MM.1S (cell line): ENCODE measurements at places on chromosomes 2 and 18.

- no peak for DNase-seq
Measured at GRCh38 chr2:8779795-8780671, 57.4 kb downstream of the KIDINS220 start.

- DNase-seq: no peak
Measured at GRCh38 chr18:57585421-57585820, 1.1 kb downstream of the FECH start.

GRCh38 chr2:73894877-73895276, 2.1 kb downstream of the ACTG2 start:
- no peak for DNase-seq

DNA sequence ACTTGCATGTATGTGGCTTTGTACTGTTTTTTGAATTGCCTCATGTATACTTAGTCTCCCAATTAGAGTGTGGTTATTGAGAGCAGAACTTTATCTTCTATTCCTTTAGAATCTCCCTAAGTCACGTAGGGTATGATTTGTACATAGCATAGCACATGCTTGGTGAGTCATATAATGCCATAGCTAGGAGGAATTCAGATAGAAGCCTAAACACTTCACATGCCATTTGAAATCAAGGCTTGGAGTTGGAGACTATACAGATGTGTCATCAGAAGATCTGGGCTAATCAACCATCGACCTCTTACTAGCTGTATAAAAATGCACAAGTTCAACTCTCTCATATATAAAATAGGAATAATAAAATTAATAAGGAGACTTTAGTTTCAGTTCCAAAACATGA, 222.6 kb upstream of the ST6GAL2 start:
- DNase-seq: no peak

DNA sequence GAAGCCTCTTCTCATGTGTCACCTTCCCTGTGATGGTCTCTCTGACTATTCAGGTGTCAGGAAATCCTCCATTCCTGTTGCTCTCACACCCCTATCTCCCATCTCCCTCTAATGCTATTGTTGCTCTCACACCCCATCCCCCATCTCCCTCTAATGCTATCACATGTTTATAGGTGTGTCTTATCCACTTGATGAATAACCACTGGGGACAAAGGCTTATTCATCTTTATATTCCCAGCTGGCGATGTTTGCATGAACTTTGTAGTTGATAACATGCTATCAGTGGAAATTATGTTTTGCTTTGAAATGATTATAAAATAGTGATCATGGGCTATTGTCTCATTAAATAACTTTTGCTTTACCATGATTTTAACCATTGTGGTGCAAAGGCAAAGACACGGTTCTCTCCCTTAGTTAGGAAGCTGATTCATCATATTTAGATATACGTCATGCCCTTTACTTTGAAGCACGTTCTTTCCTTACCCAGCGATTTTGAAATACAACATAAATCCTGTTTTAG, 220.5 kb downstream of the PMAIP1 start:
- no peak for DNase-seq

- DNase-seq: peak; percentile 51
Measured at GRCh38 chr2:168758970-168759820, 43.2 kb upstream of the NOSTRIN start.

GRCh38 chr2:147247749-147248148, 597.1 kb upstream of the ACVR2A start:
- DNase-seq: no peak

DNA sequence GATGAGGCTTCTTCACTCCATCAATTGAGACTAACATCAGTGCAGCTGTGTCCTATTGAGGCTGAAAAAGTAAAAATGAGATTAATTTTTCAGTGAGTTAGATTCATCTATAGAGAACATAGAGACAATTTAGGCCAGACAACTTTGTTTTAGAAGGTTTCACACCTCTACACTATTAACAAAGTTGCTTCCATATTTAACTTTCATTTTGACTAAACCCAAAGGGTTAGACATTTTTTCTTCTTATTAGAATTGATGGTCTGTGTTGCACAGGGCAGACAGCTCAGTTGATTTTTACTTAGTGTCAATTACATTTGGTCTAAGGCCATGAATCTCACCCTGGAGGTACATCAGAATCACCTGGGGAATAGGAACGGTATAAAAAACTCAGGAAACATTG, 130.2 kb upstream of the NXPH2 start:
- no peak for DNase-seq

GRCh38 chr2:216402751-216403150, 9.5 kb upstream of the SMARCAL1 start:
- DNase-seq: no peak

DNA sequence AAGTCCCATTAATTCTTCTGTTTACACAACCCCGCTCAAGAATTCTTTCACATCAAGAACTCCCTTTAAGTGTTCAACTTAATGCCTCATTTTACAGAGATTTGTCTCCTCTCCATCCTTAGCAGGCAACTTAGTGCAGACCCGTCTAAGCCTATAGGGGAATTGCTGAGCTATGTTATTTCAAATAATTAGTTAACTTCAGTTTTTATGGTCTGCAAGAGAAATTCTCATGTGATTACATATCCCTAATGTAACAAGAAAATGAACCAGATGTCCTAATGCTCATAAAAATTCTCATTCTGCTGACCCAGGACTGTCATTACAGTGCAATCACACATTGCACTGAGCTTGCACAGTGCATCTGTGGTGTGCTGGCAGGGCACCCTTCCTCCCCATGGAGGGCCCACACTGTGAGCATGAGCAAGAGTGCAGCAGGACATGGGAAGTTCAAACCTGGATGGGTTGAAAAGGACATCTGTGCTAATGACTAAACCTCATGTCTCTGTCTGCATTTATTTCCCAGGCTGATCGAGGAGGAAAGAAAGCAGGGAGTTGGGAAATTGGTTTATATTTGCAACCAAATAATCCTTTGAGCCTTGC, 97.1 kb downstream of the COL5A2 start:
- DNase-seq: no peak

DNA sequence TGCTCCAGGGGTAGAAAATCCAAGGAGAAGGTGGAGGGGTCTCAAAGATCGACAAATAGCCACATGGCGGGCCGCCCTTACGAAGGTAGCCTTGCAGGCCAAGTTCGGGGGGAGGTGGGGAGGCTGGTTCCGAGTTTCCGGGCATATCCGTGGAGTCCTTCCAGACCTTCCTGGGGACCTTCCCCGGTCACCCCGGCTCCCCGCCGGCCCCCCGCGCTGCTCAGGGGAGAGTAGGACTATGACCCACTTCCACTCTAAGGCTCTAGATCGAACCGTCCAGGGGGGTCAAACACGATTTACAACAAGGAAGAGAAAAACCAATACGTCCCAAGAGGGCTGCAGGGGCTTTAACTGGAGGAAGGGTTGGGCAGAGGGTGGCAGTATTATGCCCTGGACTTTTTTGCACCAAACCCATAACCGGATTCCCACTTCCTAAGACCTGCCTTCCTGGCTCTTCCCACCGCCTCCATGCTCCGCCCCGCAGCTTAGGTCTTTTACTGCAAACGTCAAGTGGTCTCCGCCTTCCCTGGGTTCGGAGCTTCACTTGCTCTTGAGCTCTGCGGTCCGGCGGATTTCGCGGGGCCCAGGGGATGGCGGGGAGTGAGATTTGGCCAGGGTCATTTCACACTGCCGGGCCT, 779 bp upstream of the LYPD6 start:
- peak; percentile 13 for DNase-seq

GRCh38 chr2:21656330-21657075, 532.7 kb downstream of the TDRD15 start:
- peak; percentile 61 for DNase-seq

DNA sequence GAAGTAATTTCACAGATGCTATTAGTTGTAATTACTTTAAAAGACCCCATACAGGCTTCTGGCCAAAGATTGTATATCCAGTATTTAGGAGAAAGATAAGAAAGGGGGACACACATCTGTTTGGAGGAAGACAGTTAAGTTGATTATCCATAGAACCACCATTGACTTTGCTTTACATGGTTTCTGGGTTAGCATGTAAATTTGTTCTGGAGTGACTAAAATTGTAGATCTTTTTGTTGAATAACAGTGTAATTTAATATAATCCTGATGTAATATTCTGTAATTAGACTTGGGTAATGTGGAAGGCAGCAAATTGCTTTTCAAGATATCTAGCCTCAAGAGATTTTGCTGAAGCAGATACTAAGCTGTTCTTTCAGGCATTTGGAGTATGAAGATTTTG, 17.2 kb downstream of the COMMD1 start:
- no peak for DNase-seq

- no peak for DNase-seq
Measured at GRCh38 chr18:54873884-54874255, 45.6 kb downstream of the RAB27B start.

DNA sequence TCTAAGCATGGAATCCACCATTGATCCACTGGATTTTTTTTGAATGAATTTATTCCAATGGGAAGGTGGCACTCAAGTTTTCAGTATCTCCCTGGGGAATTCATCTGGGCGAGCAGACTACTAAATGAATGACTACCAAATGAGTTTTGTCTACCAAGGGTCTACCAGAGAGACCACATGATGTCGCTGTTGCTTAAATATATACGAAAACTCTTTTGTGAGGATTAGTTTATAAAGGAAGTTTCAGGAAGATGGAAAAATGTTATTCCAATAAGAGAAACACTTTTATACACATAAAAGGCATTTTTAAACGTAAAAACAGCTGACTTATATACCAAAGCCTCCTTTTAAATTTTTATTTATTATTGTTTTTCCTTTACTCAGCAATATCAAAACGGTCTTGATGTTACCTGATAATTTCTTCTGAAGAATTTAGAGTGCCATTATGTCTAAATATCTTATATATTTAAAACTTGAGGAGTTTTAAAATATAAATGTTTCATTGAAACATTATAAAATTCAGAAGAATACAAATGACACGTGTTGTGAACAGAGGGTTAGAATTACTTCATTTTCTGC, 139.7 kb downstream of the HRH4 start:
- DNase-seq: peak; percentile 31

GRCh38 chr2:215635788-215636139, 199.9 kb upstream of the FN1 start:
- no peak for DNase-seq
